K562 (cell line): ENCODE measurements at places on chromosomes 4 and X. TPM values are rescaled to one million over a fixed set of nuclear protein-coding genes. Genes with fewer than 3 reads are reported as not detected.
A peak's percentile ranks its signal among the peaks of the same experiment; 100 is the strongest.

GRCh38 chr4:174761451-174761850 lies 67.6 kb downstream of the GLRA3 start:
- DNase-seq: no peak

GRCh38 chr4:48033825-48034413 lies 17.3 kb downstream of the NIPAL1 start:
- DNase-seq: peak; percentile 41

DNA sequence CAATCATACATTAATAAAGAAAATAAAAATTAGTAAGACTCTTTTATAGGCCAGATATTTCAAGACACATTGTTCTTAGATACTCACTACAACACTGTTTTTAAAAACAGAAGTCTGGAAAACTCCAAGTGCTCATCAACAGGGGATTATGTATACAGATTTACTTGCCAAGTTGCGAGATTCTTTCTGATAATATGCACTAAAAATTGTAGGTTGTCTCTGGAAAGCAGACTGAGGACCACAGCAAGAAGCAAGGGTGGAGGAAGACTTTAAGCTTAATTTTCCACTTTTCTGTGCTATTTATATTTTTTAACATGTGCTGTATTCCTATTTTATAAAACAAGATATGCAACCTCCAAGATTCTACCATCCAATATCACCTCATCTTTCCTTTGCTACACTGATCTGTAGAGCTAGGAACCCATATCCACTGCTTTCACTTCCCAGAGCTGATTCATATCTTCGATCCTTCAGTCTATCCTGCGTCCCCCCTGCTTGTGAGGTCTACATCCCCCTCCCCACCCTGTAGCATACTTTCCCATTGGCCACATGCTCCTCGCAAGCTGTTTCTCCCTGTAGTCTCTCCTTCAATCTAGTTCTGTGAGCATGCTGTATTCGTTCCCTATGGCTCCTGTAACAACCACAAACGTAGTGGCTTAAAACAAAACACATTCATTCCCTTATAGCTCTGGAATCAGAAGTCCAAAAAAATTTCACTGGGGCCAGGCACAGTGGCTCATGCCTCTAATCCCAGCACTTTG lies 15.7 kb downstream of the SOD3 start:
- DNase-seq: no peak

- DNase-seq: no peak
These were observed 21.6 kb downstream of the PCDH18 start for GRCh38 chr4:137510557-137511265.

DNA sequence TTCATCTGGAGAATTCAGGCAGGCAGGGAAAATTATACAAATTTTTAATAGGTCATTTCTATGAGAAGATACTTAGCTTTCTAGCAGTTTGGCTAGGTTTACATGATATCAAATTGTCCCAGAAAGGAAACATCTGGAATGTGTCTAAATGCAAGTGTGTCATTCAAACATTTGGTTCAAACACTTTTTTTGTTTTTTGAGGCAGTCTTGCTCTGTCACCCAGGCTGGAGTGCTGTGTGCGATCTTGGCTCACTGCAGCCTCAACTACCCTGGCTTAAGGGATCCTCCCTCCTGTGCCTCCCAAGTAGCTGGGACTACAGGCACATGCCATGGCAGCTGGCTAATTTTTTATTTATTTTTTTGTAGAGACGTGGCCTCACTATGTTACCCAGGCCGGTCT lies 31.6 kb downstream of the SPARCL1 start:
- no peak for DNase-seq

The FAM114A1 gene
- 5.1 and 6.6 TPM in 2 replicates for total RNA-seq

The ATXN3L gene
- not detected in 2 replicates for total RNA-seq

- DNase-seq: no peak
These were observed 72.7 kb downstream of the FNIP2 start for GRCh38 chr4:158841540-158841939.

GRCh38 chrX:97563531-97564133 lies 679.9 kb downstream of the RPA4 start:
- DNase-seq: no peak

The SFRP2 gene
- 0.29 and 0.38 TPM in 2 replicates for total RNA-seq

DNA sequence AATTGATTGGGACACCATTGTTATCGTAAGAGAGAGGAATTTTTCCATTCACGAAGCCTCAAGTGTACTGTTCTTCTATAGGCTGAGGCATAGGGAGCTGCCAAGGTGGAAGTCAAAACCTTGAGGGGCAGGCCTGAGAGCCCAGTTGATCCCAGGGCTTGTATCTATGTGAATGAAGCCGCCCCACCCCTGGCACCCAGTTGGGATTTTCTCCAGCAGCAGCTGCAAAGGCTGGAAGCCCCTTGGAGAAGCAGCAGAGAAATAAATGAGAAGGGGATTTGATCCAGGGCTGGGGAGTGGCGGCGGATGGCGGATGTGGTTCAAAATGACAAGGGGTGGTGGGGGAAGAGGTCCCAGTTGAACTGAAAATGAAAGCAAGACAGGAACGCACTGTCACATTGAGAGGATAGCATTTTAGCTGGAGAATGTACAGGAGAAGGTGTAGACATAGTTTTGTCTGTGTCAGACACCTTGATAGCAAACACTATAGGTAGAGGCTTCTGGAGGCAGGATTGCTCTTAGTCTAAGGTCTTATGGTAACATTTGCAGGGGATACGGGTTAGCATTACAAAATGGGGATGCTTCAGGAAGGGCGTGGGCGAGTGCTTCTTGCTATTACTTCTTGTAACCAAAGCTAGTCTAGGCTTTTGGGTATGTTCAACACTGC lies 32.6 kb downstream of the DOCK11 start:
- no peak for DNase-seq

- no peak for DNase-seq
These were observed 412.5 kb upstream of the KLHL4 start for GRCh38 chrX:87105131-87105530.

GRCh38 chr4:74339501-74339900 lies 25.4 kb upstream of the EREG start:
- no peak for DNase-seq

DNA sequence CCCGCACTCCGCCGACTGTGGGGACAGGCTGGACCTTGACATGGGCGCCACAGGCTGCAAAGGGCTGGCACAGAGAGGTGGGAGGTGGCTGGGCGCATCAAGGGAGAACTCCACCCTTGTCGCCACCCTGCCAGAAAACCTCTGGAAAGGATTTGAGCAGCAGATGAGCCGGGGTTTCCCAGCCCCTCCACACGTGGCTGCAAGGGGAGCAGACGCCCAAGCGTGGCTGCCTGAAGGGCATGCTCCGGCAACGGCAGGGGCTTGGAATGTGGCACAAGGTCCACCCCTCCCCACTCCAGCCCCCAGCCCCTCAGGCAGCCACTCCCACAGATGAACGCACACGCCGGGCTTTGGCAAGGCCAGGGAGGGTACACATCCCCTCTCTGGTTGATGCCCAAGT lies 4.6 kb downstream of the BGN start:
- no peak for DNase-seq

The HCCS gene
- 64.8 and 70.1 TPM in 2 replicates for total RNA-seq

The RAB39B gene
- total RNA-seq: 0.07 and 0.09 TPM in 2 replicates

The CLRN2 gene
- not detected in 2 replicates for total RNA-seq

DNA sequence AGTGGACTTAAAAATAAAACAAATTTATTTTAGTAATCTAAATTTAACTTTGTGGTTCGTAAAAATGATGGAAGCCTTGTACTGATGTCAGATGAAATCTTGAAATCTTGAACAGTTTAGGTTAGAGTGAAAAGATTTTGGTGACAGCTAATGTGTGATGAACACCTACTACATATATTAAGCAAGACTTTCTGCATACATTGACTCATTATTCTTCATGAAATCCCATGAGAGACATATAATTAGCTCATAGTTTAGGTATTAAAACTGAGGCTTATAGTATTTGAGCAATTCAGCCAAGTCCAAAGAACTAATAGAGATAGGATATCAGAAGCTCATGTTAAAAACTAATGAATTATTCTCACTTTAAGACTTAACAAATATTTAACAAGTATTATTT lies 66.9 kb upstream of the PCDH7 start:
- no peak for DNase-seq

The EDNRA gene
- 0.04 TPM in 1 of 2 replicates, not detected in the other for total RNA-seq

- no peak for DNase-seq
These were observed 880.8 kb downstream of the TECRL start for GRCh38 chr4:63528256-63528991.

The VSIG4 gene
- 0.47 and 0.49 TPM in 2 replicates for total RNA-seq

The CPXCR1 gene
- not detected in 2 replicates for total RNA-seq

The IL3RA gene
- not detected in 2 replicates for total RNA-seq

DNA sequence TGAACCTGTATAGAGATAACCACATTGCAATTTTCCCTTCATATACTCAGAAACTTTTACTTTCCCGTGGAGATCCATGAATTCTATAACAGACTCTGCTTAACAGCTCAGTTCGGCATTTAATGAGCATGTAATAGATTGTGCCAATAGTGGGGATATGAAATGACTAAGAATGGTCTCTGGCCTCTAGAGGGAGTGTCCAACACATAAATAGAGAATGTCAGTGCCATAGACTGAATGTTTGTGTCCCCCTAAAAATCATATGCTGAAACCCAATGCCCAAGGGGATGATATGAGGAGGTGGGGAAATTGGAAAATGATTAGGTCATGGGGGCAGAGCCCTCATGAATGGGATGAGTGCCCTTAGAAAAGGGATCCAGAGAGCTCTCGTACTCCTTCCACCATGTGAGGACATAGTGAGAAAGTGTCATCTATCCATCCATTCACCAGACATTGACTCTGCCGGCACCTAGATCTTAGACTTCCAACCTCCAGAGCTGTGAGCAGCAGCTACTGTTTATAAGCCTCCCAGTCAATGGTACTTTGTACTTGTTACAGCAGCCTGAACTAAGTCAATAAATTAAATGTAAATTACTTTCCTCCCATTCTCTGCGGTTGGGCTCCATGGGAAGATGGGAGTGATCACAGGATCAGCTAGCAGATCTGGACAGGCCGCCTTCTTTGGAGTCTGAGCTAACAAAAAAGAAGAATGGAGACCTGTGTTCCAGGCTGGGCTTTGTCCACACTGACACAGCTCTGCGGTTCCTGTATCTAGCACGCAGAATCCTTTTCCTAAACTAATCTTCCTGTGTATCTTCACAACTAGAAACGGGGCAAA lies 28.1 kb upstream of the HPSE start:
- peak; percentile 16 for DNase-seq

The RHOXF2 gene
- 120 and 121 TPM in 2 replicates for total RNA-seq

DNA sequence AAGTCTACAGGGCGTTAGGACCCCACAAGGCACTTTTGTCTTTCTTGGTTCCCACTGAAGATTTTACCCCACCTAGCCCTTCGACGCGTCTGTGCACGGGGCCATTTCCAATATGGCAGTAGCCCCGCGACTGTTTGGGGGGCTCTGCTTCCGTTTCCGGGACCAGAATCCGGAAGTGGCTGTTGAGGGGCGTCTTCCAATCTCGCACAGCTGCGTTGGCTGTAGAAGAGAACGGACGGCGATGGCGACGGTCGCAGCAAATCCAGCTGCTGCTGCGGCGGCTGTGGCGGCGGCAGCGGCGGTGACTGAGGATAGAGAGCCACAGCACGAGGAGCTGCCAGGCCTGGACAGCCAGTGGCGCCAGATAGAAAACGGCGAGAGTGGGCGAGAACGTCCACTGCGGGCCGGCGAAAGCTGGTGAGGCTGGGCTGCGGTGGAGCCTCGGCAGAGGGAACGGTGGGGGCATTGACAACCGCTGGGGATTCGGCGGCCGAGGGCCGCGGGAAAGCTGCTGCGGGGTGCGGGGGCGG lies at the start of gene USP11:
Gene USP11 (plus strand): TSS at position 207 of the 530 bp plus-strand sequence. CDS start 35 bp downstream, at position 242.
- DNase-seq: peak; percentile 23

- DNase-seq: no peak
These were observed 135.1 kb downstream of the IRS4 start for GRCh38 chrX:108601276-108601675.

GRCh38 chr4:152997288-152997687 lies 61.2 kb downstream of the FHDC1 start:
- DNase-seq: no peak
